ENCODE measurements at places on chromosomes 3 and 15. TPM values are rescaled to one million over a fixed set of nuclear protein-coding genes. Genes with fewer than 3 reads are reported as not detected.

GRCh38 chr3:86772699-86773098, 218.2 kb downstream of the VGLL3 start:
- H3K27me3 ChIP-seq, result no peaks in the 10 kb centered on the region
- H3K4me1 ChIP-seq, result no peaks in the 10 kb centered on the region
- H3K36me3 ChIP-seq, result no peaks in the 10 kb centered on the region
- H3K4me3 ChIP-seq, result no peak overlapping the region

DNA sequence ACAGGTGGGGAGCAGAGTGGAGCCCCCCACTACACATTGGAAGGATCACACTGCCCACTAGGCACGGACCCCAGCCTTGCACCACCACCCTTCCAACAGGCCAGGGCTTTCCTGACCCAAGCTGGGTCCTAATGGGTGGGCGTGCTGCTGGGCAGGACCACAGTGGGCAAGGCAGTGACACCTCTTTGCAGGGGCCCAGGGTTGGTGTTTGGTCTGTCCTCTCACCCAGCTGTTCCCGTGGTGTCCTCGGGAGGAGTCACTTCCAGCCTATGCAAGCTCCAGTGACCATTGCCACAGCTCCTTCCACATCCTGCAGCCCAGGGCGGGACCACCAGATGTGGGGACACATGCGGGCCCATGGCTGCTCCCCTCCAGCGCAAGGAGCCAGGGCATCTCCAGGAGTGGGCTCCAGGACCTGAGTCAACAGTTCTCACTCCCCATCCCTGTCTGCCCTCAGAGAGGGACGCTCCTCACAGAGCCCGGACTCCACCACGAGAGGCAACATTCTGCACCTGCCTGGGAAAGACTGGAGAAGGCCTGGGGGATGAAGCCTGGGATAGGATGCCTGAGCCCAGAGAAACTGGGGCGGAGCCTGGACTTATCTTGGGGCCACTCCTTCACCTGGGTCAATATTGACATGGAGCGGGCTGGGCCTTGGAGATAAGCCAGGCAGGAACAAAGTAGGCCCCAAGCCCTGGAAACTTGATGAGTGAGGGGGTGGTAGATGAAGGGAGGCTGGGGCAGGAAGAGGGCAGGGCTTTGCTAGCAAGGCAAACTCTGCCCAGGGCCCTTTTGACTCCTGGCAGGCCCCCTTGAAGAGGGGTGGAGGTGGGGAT, 3.9 kb upstream of the VILL start:
- H3K27ac ChIP-seq, result no peak overlapping the region
- no peaks in the 10 kb centered on the region for H3K27me3 ChIP-seq
- H3K36me3 ChIP-seq, result peaks cover 3% of the 10 kb centered on the region
- peak; percentile 46 for DNase-seq

DNA sequence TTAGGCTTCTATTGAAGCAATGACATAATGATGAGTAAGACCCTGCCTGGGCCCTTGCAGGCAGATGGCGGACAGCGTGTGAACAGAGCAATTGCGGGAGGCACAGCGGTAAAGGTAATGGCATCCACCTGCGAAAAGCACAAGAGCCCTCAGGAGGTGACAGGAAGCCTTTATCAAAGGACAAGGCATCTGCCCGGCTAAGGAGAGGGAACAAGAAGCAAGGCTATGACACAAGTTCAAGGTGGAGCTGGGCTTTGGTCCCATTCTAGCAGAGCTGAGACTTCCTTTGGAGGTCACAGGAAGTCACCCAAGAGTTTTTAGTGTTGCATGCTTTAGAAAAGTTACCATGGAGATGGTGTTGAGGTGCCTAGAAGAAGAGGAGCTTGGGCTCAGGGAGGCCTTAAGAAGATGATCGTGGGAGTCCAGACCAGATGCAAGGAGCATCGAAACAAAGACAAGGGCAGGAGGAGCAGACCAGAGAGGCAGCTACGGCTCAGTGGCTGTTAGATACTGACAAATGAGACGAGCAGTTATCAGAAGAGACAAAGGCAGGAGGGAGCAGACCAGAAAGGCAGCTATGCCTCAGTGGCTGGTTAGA, 34.5 kb downstream of the OSBPL10 start:
- H3K27me3 ChIP-seq, result no peaks in the 10 kb centered on the region
- no peak overlapping the region for H3K4me3 ChIP-seq
- no peaks in the 10 kb centered on the region for H3K36me3 ChIP-seq
- no peak for DNase-seq
- H3K4me1 ChIP-seq, result no peaks in the 10 kb centered on the region
- H3K27ac ChIP-seq, result no peak overlapping the region

DNA sequence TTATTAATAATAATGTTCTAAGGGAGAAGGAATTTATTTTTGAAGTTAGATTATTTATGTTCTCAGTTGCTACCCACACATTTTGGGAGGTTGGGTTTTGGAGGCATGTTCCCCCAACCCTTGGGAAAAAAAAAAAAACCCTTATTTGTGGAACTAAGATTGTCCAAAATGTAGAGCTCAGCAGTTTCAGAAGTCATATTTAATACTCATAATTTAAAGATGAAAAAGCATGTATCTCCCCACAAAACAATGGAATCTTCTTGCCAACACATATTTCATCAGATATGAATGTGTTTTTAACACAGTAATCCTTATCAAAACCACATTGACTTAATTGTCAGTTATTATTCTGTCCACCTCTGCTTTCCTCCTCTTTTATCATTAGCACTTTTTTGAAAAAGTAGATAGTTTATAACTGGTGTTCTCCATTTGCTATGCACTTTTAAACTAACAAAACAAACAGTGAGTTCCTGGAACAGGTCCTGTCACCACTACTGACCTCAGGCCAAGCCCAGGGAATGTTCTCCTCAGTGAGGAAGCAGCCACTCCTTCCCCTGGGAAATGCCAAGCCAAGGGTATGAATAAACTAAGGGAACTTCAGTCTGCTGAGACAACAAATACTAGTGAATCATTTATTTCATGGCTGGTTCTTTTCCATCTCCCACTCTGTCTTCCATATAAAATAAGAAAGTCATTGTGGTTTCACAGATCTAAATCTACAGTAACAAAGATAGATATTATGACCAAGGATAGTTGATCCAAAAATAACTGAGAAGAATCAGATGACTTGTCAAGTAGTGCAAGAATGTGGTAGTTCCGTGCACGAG, 414.4 kb upstream of the ALCAM start:
- no peaks in the 10 kb centered on the region for H3K4me1 ChIP-seq
- H3K4me3 ChIP-seq, result no peak overlapping the region
- DNase-seq, result no peak
- no peaks in the 10 kb centered on the region for H3K36me3 ChIP-seq
- H3K27me3 ChIP-seq, result no peaks in the 10 kb centered on the region

GRCh38 chr3:166444336-166444735, 607.1 kb upstream of the BCHE start:
- no peaks in the 10 kb centered on the region for H3K27me3 ChIP-seq
- no peaks in the 10 kb centered on the region for H3K36me3 ChIP-seq
- no peaks in the 10 kb centered on the region for H3K4me1 ChIP-seq
- no peak overlapping the region for H3K4me3 ChIP-seq
- H3K27ac ChIP-seq, result no peak overlapping the region

DNA sequence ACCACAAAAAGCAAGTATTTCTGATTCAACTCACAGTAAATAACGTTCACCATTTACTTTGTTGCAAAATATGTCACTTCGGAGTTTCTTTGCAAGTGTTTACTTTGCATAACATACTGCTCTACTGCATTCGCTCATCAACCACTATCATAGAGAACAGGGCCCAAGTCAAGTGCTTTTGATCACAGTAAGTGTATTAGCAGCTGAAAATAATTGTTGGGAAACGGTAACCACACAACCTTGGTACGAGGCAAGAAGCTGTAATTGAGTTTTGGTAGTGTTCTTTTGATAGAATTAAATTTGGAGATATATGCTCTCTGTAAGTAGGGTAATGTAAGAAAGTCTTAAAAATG, 80.1 kb downstream of the SATB1 start:
- H3K27me3 ChIP-seq, result no peaks in the 10 kb centered on the region
- H3K36me3 ChIP-seq, result peaks cover 3% of the 10 kb centered on the region
- H3K4me1 ChIP-seq, result no peaks in the 10 kb centered on the region
- H3K27ac ChIP-seq, result no peak overlapping the region
- no peak overlapping the region for H3K4me3 ChIP-seq

GRCh38 chr3:51394541-51394940, 3.5 kb downstream of the RBM15B start:
- H3K4me3 ChIP-seq, result no peak overlapping the region
- peaks cover 32% of the 10 kb centered on the region for H3K36me3 ChIP-seq
- DNase-seq, result no peak
- no peak overlapping the region for H3K27ac ChIP-seq
- peaks cover 57% of the 10 kb centered on the region for H3K4me1 ChIP-seq

- H3K27ac ChIP-seq, result no peak overlapping the region
- no peak for DNase-seq
- peaks cover under 1% of the 10 kb centered on the region for H3K27me3 ChIP-seq
- H3K4me3 ChIP-seq, result no peak overlapping the region
- H3K4me1 ChIP-seq, result no peaks in the 10 kb centered on the region
- no peaks in the 10 kb centered on the region for H3K36me3 ChIP-seq
Measured at GRCh38 chr15:31106495-31107300, 5.2 kb upstream of the TRPM1 start.

DNA sequence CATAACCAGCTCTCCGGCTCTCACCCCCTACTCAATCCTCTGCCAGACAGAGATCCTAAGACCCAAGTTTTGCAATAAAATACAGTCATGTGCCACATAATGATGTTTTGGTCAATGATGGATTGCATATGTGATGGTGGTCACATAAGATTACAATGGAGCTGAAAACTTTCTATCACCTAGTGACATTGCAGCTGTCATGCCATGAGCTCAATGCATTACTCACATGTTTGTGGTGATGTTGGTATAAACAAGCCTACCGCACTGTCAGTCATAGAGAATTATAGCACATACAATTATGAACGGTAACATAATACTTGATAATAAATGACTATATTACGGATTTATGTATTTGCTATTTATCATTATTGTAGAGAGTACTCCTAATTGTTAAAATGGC, 26.9 kb upstream of the SAMMSON start:
- no peak for DNase-seq
- H3K4me3 ChIP-seq, result no peak overlapping the region
- H3K36me3 ChIP-seq, result no peaks in the 10 kb centered on the region
- no peak overlapping the region for H3K27ac ChIP-seq

MEGF11 gene
- total RNA-seq, result not detected

CADPS gene
- total RNA-seq, result 8.8 TPM

FANCD2OS gene
- not detected for total RNA-seq

SLC9A9 gene
- total RNA-seq, result 25.5 TPM

CPNE9 gene
- not detected for total RNA-seq

XYLB gene
- 2.3 TPM for total RNA-seq

TM4SF1 gene
- 47.4 TPM for total RNA-seq

Measured in sigmoid colon (tissue), 7 donors.